Cardiac fibroblast (primary cell): ENCODE measurements at places on chromosomes 16 and 17.

GRCh38 chr16:12168074-12169000 is 191.8 kb downstream of the SNX29 start:
- DNase-seq: no peak

- DNase-seq: no peak
These were observed 10.1 kb upstream of the PRM1 start for GRCh38 chr16:11291091-11291703.

GRCh38 chr16:24118126-24118821 is 137.9 kb upstream of the CACNG3 start:
- no peak for DNase-seq

GRCh38 chr17:82924214-82924613 is 84.4 kb upstream of the ZNF750 start:
- DNase-seq: no peak

DNA sequence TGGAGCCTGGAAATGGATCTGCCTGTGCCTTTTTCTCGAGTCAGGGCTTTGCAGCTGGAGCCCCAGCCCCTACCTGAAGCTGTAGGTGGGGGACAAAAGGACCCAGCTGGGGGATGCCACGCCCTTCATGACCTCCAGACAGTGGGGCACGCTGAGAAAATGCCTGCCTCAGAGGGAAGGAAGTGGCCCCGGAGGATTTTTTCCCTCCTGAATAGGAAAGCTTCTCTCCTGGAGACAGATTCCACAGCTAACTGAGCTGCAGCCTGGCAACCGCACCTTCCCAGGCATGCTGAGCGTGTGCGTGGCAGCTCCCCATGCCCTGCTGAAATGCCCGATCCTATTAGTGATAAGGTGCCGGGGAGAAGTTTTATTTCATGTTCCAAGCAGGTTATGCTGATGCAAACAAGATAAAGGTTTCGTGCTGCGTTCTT is 58.0 kb downstream of the AIPL1 start:
- no peak for DNase-seq

DNA sequence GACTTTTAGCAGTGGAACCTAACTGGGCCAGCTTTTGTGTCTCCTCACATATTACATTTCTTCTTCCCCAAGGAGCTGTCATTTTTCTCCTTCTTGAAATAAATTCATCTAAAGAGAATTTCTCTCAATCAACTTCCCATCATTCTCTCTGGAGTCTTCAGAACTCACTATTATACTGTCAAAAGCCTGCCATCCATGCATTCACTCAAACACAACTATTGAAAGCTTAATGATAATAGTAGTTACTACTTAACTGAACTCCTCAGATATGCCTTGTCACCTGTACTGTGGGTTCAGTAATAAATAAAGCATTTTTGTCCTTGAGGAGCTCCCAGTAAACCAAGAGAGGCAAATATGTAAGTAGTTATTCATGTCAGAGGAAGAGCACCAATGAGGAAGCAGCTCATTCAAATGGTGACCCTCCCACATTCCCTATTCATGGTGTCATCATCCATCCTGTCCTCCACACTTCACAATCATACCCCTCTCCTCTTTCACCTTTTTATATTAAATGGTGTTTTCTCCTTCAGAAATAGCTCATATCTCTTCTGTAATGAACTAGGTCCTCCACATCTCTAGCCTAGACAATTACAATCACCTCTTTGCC is 162.6 kb downstream of the CA10 start:
- no peak for DNase-seq

DNA sequence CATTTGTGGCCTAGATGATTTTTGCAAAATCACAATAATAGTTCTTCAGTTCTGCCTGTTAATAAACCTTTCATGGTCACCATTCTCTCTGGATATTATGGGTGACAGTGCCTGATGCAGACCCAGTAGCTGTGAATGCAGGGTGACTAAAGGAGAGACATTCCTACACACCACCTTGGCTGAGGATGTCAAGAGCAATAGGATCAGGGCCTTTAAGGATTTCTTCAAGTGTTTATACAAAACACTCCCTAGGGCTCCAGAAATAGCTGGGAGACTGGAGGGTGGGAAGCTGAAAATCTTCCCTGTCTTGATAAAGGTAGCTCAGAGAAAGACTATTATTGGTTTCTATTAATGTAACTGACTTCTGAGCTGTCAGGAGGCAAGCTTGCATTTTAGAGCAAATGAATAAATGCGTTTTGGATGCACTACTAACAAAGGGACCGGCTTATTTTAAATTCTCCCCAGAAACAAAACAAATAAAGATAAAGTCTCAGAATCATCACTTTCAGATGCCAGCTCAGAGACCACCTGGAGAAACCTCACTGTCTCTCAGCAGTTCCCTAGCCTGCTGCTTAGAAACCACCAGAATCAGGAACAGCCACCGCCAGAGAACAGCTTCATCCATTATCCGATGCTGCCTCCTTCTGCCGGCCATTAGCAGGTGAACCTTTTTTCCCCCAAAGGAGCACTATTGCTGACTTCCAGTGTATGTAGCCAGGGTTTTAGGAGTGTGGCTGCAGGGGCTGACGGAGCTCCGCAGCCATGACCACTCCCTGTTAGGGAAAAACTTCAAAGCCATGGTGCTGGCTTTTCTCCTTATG is 171.4 kb upstream of the DYNLRB2 start:
- peak; percentile 67 for DNase-seq

- no peak for DNase-seq
These were observed 528 bp downstream of the HAGHL start for GRCh38 chr16:727291-727977.

DNA sequence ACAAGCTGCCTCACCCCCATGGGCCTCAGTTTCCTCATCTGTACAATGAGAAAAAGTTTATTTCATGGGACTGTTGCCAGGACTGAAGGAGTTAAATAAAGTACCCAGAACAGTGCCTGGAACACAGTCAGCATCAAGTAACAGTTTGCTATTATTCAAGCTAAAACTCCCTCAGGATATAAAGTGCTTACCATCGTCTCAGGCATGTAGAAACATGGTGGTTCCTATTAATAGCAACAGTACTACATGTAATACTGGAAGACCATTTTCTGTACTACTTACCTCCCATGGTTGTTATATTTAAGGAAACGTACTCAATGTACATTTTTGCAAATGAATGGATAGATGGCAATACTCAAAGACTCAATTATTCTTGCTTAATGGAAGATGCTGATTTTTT is 93.4 kb downstream of the NCOR1 start:
- no peak for DNase-seq

DNA sequence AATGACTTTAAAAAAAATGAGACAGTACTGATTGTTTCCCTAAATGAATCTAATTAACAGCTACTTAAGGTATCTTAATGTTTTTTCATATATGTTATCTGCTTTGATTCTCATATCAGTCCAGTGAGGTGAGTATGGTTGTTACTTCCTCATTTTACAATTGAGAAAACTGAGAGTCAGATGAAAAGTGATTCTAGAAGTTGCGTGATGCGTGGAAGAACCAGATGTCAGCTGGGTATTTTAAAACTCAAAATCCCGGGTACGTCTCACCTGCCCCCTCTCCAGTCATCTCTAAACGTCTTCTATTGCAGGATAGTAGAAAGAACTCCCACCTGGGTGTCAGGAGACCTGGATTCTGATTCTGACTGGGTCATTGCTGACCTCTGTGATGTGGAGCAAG is 89.2 kb downstream of the MAP2K6 start:
- DNase-seq: no peak

- DNase-seq: no peak
These were observed 65.7 kb downstream of the MARF1 start for GRCh38 chr16:15576960-15577958.

- DNase-seq: peak; percentile 18
These were observed 8.3 kb downstream of the TSC2 start for GRCh38 chr16:2056077-2056476.

- no peak for DNase-seq
These were observed 23.0 kb downstream of the TSPOAP1 start for GRCh38 chr17:58305626-58306025.

DNA sequence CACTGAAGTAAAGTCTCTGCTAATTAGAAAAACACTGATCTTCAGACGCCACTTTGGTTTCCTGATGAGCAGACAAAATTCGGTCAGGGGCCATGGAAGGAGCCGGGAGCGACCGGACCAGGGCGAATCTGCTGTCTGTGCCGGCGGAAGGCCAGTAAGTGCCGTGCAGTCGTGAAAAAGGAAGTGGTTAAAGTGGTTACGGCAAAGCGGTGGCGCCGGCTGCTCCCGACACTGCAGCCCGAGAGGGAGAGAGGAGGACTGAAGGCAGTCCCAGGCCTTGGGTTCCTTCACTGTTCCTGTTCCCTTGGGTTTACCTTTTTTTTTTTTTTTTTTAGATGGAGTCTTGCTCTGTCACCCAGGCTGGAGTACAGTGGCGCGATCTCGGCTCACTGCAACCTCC is 17.3 kb upstream of the HEXD start:
- no peak for DNase-seq

DNA sequence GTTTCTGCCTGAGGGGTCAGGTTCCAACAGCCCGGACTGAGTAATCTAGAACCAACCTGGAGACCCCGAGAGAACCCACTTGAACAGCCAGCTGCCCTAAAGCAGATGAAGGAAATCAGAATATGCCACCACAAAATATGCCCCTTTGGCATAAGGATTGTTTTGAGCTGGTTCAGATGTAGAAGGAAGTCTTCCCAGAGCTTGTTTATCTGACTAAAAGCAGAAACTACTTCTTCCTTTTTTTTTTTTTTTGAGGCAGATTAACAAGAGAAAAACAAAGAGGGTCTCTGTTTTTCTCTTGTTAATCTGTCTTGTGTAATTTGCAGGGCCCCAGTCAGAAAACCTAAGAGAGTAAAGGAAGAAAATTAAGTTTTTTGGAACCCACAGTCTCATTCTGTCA is 53.0 kb downstream of the PECAM1 start:
- no peak for DNase-seq

GRCh38 chr17:14211801-14212200 is 24.9 kb downstream of the CDRT15 start:
- peak; percentile 11 for DNase-seq

DNA sequence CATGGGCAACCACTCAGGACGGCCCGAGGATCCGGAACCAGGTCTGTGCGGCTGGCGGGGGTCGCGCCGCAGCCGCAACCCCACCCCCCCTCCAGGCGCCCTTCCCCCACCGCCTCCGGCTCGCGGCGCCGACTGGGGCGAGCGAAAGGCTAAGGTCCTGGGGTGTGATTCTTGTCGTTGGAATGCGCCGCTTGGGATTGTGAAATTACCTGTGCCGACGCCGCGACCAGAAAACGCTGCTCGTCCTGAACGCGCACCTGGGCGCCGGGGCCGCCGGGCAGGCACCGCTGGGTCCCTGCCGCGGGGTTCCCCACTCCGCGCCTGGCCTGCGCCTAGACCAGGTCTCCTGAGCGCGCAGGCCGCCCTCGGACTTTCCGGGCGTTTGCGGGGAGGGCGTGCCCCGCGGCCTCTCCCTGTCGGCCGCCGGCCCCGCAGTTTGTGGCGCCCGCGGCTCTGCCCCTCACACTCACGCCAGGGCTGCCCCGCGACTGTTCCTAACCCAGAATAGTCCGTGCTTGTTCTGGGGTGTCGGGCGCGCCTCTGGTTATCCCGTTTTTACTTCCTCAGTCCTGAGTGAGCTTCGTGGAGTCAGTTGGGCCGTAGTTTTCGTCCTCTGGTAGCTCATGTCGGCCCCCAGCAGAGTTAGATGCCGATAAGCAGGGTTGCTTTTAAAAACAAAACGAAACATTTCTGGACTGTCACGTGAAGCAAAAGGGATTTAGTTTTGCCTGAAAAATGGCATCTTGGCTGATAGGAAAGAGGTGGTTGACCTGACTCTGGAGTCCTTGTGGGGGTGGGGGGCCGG is 147.2 kb downstream of the SPECC1 start:
- DNase-seq: peak; percentile 61

DNA sequence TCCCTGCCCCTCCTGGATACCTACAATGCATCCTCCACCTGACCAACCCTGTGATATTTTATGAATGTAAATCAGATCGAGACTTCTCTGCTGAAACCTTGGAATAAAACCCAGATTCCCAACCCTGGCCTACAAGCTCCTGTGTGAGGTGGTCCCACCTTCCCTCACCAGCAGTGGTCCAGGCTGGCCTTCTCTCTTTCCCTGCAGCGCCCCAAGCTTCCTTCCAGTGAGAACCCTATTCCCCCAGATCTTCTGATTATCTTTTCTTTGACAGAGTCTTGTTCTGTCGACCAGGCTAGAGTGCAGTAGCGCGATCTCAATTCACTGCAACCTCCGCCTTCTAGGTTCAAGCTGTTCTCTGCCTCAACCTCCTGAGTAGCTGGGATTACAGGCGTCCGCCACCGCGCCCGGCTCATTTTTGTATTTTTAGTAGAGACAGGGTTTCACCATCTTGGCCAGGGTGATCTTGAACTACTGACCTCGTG is 2.5 kb upstream of the HELZ start:
- DNase-seq: no peak

- no peak for DNase-seq
These were observed 59.6 kb upstream of the MTMR4 start for GRCh38 chr17:58574025-58574424.

DNA sequence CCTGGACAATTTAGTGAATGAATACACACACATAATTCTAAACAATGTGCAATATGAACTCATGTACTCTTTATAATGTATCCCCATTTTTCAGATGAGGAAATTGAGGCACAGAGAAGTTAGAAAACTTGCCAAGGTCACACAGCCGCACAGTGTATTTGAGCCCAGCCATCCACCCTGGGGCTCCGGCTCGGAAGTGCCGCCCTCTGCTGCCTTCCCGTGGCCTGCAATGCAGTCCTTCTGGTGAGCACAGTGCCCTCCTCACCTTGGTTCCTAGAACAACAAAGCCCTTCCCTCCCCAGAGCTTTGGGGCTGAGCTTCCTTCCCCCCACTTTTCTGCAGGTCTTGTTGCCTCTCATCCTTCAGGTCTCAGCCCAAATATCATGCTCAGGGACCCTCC is 63.7 kb downstream of the C16orf78 start:
- no peak for DNase-seq

DNA sequence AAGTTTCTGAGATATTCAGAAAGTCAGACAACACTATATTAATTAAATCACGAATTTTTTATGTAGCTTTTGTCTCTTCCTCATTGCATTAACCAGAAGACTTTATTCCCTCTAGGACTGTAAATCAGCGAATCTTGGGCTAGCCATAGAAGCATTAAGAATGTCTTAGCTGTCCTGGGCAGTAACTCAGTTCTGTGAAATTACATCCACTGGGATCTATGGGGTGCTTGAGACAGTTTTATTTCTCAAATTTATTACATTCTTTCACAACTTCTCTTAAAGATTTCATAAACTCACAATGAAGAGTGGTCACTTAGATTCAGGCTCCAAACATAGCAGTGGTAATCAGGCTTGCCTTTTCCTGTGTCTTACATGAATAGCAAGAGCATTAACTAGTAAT is 1153.4 kb downstream of the CDH8 start:
- DNase-seq: no peak

- DNase-seq: no peak
These were observed 4.2 kb upstream of the GSE1 start for GRCh38 chr16:85608887-85609286.

DNA sequence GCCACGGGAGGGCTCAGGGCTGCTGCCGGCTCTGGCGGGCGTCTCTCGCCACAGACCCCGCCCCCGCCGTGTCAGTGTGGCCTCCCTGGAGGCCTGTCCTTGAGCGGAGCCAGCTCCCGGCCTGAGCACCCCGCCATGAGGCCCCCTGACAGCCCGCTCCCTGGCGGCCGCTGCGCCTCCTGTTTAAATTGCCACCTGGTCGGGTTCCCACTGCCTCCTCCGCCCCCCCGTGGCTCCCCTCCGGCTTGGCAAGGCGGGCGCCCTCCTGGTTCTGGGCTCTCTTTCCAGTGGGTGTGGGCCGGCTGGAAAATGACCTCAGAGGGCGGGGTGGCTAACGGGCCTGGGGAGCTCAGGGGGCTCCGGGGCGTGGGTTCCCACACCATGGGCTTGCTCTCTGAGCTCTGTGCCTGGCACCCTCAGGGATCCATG is 42.1 kb upstream of the SSTR5 start:
- DNase-seq: no peak
